Endothelial cell of umbilical vein (primary cell): ENCODE measurements at places on chromosomes 1 and 21.

DNA sequence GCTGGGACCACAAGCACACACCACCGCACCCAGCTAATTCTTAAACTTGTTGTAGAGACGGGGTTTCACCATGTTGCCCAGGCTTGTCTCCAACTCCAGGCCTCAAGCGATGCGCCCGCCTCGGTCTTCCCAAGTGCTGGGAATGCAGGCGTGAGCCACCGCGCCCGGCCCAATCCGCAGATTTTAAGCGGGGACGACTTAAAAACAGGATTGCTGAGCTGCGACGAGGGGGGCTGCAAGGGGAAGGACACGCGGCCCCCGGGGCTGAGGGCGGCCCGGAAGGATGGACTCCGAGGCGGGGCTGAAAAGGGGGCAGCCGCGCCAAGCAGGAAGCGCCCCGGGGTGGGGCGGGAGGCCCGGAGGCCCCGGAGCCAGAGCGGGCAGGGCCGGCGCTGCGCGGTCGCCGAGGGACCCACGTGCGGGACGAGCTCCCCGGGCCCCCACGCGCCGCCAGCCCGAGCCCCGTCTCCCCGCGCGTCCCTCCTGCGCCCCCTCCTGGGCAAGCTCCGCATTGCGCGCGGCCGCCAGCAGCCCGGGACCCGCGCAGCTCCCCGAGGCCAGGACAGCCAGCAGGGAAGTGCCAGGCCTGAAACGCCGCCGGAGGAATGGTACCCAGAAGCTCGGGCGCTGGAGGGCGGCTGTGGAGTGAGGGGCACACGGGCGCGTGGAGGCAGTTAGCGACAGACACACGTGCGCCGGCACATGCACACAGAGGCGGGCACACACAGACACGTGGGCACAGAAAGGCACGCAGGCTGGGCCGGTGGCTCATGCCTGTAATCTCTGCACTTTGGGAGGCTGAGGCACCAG is 5.5 kb upstream of the PRKCZ start:
- DNase-seq: peak; percentile 45

DNA sequence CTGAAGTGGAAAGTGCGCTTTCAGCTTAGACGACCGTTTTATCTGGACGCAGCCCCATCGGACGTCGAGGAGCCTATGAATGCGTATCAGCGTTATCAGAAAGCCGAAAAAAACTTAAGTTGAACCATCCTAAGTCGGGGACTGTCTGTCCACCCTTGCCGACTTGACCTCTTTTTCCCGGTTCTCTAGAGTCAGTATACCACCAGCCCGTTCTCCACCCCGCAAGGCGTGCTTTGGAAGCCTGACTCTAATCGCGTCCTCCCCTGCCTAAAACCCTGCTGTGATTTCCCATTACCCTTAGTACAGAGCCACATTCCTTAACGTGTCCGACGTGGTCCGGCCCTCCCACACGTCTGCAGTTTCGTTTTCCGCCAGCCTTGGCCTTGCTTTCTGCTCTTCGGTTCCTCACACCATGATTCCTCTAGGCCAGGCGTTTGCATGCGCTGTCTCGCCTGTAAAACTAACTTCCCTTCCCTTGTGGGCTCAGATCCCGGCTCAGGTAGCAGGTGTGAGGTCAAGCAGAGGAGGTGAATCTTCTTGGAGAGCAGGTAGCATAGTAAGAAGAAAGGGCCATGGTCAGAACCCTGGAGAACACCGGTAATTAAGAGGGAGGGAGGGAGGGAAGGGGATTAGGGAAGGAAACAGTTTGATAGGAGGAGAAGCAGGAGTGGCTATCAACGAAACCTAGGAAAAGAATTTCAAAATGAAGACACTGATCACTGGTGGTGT is 865 bp downstream of the ADPRS start:
- peak; percentile 66 for DNase-seq

- DNase-seq: no peak
Observed at GRCh38 chr1:43206600-43207228, 34.6 kb downstream of the CFAP57 start.

DNA sequence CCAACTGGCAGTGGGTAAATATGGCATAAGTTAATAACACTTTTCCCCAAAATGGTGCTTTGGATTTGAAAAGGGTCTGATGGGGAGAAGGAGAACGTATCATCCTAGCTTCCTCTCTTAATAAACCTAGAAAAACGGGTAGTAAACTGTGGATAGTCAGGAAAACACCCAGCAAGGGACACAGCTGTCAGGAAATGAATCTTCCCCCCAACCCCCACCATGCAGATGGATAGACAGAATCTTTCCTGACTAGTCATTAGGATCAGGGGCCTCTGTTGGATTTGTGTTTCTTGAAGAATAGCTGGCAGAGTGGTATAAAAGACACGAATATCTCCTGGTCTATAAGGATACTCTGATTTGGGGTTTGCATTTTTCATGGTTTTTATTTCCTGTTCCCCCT is 22.5 kb upstream of the LAX1 start:
- peak; percentile 21 for DNase-seq

DNA sequence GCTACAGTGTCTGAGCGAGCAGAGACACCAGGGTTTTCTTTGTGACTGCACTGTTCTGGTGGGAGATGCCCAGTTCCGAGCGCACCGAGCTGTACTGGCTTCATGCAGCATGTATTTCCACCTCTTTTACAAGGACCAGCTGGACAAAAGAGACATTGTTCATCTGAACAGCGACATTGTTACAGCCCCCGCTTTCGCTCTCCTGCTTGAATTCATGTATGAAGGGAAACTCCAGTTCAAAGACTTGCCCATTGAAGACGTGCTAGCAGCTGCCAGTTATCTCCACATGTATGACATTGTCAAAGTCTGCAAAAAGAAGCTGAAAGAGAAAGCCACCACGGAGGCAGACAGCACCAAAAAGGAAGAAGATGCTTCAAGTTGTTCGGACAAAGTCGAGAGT is 2.7 kb downstream of the ZBTB18 start:
- DNase-seq: no peak

GRCh38 chr1:195806060-195806459 is 802.2 kb downstream of the KCNT2 start:
- no peak for DNase-seq

DNA sequence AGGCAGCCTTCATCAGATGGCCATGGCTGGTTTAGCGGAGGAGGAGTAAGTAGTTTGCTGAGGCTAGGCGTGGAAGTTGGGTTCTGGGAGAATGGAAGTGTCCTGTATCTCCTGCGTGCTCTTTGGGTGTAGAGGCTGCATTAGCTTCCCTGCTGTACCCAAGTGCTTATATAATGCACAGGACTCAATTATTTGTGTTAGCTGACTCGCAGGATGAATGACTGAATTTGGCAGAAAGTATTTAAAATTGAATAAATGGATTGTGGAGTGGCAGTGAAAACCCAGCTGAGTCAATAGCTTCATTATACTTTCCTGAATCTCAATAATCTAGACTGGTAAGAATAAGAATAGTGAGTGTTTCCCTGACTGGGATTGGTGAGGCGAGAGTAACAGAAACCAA is 13.8 kb downstream of the DNTTIP2 start:
- DNase-seq: no peak

GRCh38 chr21:44648557-44649311 is 2.5 kb downstream of the KRTAP10-11 start:
- DNase-seq: no peak

- no peak for DNase-seq
Observed at GRCh38 chr1:232456714-232457113, 173.2 kb downstream of the SIPA1L2 start.

GRCh38 chr21:18252680-18253079 is 8.0 kb downstream of the CHODL start:
- no peak for DNase-seq

- DNase-seq: no peak
Observed at GRCh38 chr1:207234690-207235089, 86.8 kb upstream of the CD55 start.

GRCh38 chr1:184915463-184916090 is 58.7 kb downstream of the NIBAN1 start:
- peak; percentile 24 for DNase-seq

DNA sequence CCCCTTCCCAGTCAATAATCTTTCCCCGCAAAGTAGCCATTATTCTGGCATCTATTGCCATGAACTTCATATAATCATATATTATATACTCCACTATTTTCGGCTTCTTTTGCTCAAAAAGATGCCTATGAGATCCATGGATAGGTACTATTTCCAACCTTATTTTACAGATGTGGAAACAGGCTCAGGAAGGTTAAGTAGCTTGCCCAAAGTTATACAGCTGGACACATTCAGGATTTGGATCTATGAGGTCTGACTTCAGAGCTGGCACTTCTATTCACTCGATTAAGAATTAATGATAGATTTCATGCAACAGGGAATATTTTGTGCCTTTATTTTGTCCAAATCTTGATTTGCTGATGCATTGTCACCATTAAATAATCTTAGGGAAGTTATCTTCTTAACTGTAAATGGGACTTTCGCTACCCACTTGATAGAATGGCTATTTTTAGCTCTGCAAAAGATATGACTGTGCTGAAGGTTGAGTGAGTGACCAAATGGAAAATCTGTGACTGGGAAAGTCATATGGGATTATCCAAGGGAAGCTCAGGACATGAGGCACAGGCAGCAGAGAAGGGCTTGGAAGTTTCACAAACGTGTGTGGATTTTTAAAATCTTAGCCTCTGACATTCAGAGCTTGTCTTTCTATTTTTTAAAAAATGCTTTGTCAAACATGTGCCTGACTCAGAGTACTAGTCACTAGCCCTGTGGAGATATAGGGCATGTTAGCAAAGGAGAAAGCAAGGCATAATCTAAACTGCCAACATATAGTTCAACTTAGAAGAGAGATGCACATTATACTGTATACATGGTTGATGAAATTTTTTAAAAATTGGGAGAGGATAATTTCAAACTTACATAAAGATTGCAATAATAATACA is 36.5 kb downstream of the GIPC2 start:
- peak; percentile 53 for DNase-seq

DNA sequence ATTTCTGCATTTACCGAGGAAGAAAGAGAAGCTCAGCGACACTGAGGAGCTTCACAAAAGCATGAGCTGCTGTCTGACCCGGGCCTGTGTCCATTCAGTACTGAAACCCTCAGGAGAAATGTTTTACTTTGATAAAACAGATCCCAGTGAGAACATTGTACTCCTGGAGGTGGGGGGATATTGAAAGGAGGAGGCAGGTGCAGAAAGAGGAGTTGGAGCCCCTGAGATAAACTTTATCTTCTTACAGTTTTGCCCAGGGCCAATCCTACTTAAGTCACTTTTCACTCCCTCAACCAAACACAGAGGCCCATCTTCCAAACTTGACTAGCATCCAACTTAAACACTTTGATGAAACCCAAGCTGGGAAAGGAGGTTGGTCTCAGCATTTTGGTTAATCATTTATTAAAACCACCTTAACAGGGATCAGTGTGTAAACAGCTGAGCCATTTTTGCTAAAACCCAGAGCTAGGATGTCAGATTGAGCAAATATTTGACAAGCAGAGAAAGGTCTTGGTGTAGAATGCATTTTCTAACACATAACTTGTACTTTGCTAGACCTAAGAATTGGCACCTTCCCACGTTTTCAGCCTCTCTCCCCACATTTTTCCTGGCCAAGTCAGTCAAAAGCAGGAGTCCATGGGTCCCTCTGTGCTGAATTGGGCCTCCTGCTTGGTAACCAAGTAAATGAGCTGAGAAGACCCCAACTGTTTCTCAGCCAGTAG is 32.5 kb upstream of the SARS1 start:
- DNase-seq: no peak

- DNase-seq: no peak
Observed at GRCh38 chr1:210907251-210907805, 226.6 kb downstream of the KCNH1 start.

GRCh38 chr21:29233256-29233546 is 65.5 kb upstream of the BACH1 start:
- DNase-seq: no peak

DNA sequence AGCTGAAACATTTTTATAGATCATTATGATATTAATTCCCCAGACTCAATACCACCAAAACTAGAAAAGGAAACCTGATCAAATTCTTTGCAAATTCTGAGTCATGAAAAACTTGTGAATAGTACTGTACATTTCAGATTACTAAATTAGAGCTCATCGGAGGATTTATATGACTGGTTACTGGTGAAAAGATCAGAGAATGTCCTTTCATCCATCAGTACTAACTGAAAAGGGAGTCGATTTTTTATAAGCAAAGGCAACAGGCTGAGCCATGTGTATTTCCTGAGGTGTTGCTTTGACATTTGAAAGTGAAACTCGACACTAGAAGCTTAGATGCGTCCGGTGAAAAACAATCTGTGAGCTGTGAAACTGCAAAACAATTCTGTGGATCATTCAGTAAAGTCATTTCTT is 155.7 kb downstream of the TNFSF18 start:
- DNase-seq: peak; percentile 85

DNA sequence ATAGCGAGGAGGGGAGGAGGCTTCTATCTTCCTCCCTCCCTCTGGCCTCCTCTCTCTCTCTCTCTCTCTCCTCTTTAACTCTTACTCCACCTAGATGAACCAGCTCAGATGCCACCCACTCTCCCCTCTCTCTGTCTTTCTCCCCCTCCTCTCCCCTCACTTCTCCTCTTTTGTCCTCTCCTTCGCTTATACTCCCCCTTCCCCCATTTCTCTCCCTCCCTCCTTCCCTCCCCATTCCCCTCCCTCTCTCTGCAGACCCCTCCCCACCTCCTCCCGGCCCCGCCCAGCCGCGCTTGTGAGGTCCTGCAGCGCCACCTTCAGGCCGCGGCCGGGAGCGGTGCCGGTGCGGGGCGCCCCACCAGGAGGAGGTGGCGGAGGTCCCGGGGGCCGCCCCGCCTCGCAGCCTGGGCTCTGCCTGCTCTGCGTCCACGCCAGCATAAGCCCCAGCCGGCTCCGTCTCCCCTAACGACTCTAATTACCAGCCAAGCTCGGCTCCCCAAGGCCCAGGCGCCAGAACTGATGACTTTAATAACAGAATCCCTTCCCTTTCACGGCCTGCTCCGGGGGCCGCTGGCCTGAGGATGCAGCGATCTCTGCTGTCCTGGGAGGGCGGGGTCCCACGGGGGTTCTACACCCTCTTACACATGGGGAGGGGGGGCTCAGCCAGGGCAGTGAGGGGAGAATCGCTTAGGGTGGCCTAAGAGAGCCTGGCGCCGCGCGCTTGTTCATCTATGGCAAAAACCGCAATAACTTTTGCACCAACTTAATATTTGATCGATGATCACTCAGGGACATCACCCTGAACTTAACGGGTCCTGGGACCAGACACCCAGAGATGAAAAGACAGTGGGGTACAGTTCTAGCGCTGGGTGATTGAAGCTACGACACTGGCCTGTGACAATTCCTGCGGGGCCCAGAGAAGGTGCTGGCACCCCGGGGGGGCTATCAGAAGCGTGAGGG is 637.3 kb downstream of the MATN1 start:
- peak; percentile 17 for DNase-seq

DNA sequence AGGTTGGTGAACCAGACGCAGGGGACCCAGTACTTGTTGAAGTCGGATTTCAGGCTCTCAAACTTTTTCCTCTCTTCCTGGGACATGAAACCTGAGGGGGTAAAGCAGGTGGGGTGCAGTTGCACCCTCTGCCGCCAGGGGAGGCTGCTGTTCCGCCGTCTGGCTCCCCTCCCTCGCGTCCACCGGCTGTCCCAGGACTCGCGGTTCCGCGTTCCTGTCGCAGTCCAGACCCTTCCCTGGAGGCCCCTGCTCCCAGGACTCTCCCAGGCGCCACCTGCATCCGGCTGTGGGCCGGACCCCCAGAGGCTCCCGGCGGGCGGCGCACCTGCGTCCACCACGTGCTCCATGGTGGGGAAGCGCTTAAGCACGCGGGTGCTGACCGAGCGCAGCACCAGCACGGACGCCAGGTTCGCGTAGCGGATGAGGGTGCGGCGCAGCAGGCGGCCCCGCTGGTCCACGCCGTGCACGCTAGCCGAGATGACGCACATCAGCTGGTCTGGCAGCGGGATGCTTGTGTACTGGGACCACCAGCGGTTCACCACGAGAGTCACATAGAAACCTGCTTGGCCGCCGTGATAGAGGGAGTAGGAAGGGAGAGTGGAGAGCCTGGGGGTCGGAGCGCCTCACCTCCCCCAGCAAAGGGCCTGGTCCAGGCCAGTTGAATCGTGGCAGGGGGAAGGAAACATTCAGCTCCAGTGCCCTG is 1.7 kb downstream of the BEST4 start:
- DNase-seq: peak; percentile 69
